ENCODE measurements at places on chromosomes 3 and 15.

DNA sequence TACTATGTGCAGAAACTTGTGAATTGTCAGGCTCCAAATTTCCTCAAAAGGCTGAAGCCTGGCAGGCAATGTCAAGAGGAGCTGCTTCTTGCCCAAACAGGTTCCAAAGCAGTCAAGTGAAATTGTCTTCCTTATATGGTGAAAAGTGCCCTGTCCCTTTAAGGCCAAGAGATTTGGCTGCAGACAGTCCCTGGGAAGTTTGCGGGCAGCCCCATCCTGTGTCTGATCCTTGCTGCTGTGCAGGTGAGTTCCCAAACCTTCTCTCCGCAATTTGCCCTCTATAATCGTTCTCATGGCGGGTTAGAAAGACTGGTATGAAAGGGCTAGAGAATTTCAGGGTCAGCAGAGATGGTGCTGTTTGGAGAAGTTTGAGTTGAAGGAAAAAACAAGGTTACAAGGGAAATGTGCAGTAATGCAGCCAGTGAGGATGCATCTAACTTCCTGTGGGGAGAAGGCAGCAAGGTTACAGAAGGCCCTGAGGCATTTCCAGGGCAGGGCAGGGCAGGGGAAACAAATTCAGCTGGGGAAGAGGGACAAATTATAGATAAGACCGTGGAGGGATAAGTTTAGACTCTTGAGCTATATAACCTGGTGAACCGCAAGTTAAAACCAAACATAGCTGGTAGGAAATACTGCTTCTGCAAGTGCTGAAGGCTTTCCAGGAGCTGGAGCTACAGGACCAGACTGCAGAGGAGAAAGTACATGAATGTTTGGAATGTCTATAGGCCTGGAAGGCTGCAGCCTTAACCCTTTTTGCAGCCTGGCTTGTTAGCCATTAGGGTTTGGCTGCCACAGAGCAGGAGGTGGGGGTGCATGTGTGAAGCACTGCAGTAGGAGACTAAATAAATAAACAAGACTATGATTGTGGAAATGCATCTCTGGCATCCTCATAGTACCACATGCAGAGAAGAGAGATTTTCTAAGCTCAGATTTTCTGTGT lies 256.2 kb upstream of the IL12A start:
- peak; percentile 43 for DNase-seq

DNA sequence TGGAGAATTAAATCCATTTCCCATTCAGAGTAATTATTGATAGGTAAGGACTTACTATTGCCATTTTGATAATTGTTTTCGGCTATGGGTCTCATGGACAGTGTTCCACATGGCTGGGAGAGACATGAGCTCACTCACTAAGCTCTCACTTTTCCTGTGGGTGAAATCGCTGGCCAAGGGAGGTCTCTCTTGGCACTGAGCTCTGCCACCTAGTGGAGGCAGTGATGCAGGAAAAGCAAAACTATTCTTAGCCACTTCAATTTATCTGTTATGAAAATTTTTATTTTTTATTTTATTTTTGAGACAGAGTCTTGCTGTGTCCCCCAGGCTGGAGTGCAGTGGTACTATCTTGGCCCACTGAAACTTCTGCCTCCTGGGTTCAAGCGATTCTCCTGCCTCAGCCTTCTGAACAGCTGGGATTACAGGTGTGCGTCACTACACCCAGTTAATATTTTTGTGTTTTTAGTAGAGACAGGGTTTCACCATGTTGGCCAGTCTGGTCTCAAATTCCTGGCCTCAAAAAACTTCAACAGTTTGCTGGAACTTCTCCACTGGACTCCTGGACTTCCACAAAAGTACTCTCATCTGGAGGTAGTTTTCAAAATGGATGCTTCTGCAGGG lies 4.7 kb upstream of the RNF13 start:
- peak; percentile 82 for DNase-seq

GRCh38 chr3:181330821-181331563 lies 341.5 kb upstream of the DNAJC19 start:
- DNase-seq: no peak

GRCh38 chr3:29642393-29643033 lies 361.6 kb downstream of the RBMS3 start:
- peak; percentile 73 for DNase-seq

DNA sequence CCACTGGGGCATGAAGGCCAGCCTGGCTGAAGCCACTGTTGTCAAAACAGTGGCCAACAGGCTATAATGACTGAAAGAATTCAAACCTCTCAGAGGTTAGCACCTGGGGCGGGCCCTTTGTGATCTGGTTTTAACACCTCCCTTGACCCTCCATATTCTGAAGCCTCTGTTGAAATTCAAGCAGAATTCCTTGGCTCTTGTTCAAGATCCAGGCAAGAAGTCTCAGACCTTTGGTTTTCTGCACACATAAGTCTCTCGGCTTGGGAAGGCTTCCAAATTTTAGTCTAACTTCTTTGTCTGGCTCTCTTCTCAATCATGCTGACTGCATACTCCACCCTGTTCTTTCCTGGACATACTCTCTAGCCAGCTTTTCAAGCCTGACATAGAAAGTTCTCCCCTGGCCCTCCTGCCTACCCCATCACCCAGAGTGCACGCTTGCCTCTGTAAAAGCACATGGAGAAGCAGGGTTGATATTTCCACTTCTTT lies 144.5 kb downstream of the PDZRN3 start:
- DNase-seq: peak; percentile 76

- no peak for DNase-seq
Observed at GRCh38 chr3:24608701-24609390, 114.2 kb upstream of the THRB start.

DNA sequence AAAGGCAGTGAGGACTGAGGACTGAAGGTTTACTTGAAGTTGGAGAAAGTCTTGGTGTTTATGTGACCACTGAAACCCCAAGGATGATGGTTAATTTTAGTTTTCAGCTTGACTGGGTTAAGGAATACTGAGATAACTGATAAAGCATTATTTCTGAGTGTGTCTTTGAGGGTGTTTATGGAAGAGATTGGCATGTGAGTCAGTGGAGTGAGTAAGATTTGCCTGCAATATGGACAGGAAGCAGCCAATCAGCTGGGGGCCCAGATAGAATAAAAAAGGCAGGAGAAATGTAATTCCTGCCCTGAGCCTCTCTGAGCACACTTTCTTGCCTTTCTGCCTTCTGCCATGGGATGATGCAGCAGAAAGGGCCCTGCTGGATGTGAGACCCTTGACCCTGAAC lies 92.4 kb downstream of the KBTBD8 start:
- no peak for DNase-seq

- no peak for DNase-seq
Observed at GRCh38 chr3:70863049-70863448, 550.6 kb upstream of the MDFIC2 start.

DNA sequence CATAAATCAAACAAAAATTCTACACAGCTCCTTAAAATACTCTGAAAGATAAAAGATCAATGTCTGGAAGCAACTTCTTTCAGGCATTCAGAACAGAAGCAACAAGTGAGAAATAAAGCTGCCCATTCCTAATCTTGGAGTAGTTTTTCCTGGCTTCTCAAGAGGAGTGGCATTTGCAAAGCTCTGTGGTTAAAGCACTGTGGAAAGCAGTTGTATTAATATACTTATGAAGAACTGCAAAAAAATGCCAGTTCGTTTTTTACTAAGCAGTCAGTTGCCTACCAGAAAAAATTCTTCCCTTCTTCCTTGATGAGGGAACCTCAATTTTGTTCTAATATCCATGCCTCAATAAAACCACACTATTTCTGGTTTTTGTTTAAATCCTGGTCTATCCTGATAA lies 197.8 kb downstream of the TNIK start:
- DNase-seq: no peak

Data from thyroid gland (tissue), 4 donors.